ENCODE measurements at places on chromosomes 11 and 22.

DNA sequence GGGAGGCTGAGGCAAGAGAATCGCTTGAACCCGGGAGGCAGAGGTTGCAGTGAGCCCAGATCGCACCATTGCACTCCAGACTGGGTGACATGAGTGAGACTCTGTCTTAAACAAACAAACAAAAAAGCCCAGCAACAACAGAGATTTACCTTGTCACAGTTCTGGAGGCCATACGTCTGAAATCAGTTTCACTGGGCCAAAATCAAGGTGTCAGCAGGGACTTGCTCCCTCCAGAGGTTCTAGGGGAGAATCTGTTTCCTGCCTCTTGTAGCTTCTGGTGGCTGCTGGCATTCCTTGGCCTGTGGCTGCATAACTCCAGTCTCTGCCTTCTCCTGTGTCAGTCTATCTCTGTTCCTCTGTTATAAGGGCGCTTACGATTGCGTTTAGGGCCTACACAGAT lies 1.5 kb downstream of the DDX10 start:
- DNase-seq, result no peak

DNA sequence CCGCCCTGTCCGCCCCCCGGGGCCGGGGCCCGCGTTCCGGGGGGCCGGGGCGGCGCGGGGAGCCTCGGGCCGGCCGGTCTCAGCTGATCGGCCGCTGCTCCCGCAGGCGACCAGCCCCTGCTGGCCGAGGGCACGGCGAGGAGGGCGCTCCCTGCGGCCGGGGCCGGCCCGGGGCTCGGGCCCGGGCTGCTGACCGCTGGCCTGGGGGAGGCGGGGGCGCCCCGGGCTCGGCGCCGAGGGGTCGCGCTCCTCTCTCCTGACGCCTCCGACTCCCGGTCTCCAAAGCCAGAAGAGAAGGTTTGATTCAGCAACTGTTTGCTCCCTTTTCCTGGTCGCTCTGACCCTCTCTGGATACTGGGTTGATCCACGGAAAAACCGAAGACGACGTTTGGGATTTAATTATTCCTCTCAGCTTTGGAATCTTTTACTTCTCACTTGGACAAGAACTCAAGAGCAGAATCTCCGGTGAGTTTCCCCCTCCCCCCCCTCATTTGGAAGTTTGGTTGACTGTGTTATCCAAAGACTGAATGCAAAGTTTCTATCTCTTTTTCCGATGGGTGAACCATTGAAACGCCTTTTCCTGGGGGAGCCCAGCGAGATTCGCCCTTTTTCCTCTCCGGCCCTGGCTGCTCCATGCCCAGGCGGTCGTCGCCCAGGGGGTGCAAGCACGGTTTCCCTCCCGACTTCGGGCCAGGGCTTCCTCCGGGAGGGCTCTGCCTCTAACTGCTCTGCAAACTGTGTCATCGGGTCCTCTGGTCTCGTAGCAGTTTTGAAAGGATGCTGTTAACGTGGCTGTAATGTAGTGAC lies 725 bp downstream of the KDM2A start:
- no peak for DNase-seq

DNA sequence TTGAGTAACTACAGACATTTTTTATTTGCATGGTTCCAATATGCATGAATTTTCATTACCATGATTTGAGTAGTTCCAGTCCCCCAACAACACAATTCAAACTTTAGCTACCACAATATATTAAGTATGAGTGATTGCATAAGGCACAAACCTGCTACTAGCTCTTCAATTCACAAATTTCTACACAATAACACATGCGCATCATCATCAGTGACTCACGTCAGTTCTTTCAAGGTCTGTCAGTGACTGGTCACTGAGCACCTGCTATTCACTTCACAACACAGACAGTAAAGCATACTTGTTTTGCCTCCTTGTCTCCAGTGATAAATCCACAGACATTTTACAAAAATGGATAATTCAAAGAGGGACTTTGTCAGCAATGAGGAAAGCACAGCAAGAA lies 435.1 kb upstream of the CCDC90B start:
- no peak for DNase-seq

DNA sequence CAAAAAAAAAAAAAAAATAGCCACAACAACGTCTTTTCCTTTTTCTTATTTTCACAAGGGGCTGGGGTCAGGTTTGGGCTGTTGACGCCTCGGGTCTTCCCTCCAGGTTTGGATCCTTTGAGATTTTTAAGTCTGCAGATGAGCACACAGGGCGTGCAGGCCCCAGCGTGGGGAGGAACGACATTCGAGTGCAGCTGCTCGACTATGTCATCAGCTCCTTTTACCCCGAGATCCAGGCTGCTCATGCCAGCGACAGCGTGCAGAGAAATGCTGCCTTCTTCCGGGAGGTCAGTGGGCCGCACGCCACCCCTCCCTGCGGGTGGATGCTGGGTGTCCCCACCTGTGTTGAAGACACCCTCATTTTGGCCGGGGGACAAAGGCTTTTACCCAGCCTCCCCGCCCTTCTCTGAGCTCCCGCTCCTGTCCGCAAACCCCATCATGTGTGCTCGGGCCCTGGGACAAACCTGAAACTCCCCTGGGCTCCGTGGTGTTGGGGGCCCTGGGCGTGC lies 7.7 kb downstream of the SELENOO start:
- no peak for DNase-seq

GRCh38 chr11:91763331-91763730 lies 461.3 kb upstream of the FAT3 start:
- DNase-seq, result no peak

- DNase-seq, result no peak
Measured at GRCh38 chr11:121801781-121802180, 314.2 kb downstream of the BLID start.

DNA sequence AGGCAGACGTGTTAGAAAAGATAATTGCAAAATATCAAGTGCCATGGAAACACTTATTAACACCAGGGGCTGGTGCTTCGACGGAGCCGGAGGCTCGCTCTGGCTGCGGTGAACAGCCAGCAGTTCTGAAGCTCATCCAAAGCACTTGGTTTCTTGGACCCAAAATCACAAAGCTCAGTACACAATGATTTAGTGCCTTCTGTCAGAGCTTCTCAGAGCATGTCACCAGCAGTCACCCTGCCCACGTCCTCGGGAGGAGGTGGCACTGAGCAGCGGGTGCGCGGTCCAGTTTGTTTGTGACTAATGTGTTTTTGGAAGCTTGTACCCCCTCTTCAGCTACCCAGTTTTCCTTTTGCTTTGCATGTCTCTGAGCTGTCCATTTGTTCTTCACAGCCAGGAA lies 58.7 kb upstream of the KIRREL3 start:
- DNase-seq, result no peak

DNA sequence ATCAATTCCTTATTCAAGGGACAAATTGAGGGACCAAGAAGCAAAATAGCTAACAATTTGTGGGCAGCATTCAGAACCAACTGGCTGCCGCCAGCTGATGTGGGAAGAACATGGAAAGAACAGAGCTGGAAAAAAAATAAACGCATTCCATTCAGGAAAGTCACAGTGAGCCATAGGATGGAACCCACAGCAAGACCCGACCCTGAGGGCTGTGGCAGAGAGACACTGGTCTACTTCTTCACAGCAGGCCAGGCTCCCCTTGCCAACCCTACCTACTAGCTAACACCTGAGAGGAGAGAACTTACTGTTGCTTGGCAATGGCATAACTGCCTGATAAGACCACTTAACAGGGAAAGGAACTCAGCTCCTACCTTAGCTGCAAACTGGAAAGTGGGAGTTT lies 123.5 kb upstream of the APOA1 start:
- DNase-seq, result no peak

DNA sequence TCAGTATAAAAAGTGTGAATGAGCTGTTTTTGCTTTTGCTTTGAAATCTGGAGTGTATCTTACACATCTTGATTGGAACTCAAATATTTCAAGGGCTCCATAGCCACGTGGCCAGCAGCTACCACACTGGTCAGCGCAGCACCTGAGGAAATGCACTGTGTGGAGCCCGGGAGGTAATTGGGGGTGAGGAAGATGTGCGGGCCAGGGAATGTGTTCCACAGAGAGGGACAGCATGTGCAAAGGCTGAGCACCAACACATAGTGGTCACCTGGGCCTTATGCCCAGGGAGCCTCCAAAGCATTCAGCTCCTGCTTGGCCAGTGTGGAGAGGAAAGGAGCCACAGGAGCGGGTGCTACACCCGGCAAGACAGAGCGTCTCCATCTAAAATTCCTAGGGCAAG lies 20.8 kb downstream of the RELT start:
- no peak for DNase-seq

DNA sequence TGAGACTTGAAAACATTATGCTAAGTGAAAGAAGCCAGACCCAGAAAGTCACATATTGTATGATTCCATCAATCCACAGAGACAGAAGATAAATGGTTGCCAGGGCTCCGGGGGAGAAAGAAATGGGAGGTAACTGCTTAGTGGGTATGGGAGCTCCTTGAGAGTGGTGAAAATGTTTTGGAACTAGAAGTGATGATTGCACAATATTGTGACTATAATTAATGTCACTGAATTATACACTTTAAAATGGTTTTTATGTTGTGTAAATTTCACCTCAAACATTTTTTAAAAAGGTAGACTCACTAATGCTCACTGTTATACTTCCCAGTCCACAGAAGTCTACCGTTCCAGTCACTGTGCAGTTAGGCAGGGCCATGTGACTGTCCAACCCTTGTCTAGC lies 32.2 kb upstream of the AKIP1 start:
- DNase-seq, result no peak

Measured in naive thymus-derived CD8-positive, alpha-beta T cell (primary cell).